ENCODE measurements at places on chromosomes 4 and X.

DNA sequence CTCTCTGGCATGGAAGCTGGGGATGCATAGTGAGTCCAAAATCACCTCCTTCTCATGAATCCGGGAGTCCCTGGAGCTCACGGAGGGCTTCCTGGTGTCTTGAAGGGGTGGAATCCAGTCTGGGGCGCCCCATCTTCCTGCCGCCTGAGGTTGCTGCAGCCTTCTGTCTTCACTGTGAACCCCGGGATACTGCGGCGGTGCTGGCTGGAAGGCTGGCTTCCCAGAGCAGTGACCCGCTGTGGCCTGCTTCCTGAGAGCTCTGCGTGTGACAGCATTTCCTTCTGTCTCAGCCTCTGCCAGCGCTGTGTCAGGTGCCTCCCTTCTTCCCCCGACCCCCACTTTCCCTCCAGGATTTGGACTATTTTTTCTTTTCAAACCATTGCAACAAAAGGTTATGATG lies 98.8 kb upstream of the STOX2 start:
- no peak for DNase-seq

- no peak for DNase-seq
Observed at GRCh38 chr4:40378619-40379018, 43.5 kb downstream of the CHRNA9 start.

DNA sequence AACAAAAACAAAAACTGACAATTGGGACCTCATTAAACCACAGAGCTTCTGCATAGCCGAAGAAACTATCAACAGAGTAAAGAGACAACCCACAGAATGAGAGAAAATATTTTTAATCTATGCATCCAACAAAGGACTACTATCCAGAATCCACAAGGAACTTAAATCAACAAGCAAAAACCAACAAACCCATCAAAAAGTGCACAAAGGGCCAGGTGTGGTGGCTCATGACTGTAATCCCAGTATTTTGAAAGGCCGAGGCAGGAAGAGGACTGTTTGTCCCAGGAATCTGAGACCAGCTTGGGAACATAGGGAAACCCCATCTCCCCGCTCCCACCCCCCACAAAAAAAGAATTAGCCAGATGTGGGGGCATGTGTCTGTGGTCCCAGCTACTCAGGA lies 10.7 kb downstream of the C4orf51 start:
- no peak for DNase-seq

GRCh38 chr4:10197952-10198351 lies 81.4 kb upstream of the WDR1 start:
- DNase-seq = no peak

- DNase-seq = no peak
Observed at GRCh38 chr4:1992468-1993168, 16.2 kb downstream of the NELFA start.

DNA sequence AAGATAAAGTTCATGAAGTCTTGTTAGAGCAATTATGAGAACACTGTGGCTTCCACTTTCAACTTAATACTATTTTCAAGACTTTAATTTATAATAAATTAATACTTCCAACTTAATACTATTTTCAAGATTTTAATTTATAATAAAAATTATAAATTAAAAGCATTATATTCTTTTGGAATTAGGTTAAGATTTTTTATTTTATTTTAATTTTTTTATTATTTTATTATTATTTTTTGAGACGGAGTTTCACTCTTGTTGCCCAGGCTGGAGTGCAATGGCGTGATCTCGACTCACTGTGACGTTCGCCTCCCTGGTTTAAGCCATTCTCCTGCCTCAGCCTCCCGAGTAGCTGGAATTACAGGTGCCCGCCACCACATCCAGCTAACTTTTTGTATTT lies 126.0 kb upstream of the GUCY1A1 start:
- no peak for DNase-seq

DNA sequence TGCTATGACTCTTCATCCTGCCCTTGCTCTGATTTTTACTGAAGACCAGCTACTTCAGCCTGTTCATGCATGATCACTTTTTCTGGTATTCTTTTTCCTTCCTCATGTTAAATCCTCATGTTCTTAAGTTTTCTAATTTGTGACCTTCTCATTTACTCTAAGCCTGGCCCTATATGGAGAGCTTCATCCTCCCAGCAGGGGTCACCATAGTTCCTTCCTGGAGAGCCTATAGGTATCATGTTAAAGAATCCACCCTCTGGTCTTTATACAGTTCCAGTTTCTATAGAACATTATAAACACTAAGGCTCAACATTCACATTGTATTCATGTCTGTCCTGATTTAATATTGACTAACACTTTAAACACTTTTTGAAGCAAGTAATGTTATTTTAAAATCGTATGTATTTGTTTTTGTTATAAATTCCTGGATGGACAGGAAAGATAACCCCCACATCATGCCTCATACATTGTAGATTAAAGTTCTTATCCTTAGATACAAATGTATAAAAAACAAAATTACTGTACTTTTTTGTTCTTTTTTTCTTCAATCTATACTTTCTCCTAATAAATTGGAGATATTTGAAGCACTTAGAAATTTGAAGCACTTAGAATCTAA lies 53.8 kb upstream of the OTUD4 start:
- DNase-seq = peak; percentile 67

GRCh38 chrX:19897091-19897490 lies 9.7 kb upstream of the SH3KBP1 start:
- no peak for DNase-seq

DNA sequence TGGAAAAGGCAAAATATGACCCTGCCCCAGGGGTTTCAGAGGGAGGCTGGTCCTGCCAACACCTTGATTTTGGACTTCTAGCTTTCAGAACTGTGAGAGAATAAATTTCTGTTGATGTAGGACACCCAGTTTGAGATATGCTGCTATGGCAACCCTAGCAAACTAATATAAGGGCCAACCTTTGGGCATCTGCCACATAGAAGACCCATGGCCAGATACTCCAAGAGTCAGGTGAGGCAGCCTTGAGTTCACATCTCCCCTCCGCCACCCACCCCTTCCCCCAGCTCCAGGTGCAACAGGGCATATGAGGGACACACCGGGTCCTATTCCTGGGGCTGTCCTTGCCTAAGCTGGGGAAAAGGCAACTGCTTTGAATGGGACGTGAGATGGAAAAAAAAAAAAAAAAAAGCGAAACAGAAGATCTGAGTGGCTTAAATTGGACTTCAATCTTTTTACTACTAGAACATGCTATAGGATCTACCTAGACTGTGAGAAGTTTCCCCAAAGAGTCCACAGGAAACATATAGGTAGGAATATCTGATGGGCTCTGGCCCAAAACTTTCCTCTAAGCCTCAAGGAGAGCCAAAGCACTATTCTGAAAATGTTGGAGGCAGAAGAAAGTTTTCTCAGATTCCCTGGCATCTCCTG lies 56.5 kb upstream of the PROM1 start:
- DNase-seq = no peak

DNA sequence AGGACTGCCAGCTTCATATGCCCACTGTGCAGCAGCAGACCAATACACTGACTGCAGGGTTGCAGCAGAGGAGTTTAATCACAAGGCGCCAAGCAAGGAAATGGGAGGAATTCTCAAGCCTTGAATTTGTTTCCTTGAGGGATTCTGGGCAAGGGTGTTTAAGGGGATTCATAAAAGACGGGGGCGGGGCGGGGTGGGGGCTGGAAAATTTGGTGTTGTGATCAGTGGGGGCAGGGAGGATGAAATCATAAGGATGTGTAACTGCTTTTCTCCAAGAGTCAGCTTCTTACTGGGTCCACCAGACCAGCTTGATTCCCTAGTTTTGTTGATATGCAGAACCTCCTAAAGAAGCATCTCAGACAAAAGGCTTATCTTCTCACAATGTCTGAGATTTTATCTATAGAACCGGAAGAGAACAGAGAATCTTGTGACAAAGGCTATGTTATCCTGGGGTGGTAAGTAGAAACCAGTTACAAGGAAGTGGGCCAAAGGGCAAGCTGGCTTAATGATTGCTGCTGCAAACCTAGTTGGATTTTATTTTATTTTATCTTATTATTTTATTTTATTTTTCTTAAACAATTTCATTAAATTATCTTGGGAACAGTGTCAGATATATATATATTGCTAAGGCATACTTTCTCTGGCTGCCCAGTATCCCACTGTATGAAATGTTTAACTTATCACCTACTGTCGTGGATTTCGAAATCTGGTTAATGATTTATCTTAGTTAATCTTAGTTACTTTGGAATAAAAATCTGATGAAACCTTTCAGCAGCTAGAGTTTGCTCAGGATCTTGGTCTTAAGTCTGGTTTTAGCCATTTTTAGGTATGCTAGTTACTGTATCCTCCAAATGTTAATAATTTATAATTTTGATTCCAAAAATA lies 276.4 kb downstream of the RPA4 start:
- peak; percentile 26 for DNase-seq

DNA sequence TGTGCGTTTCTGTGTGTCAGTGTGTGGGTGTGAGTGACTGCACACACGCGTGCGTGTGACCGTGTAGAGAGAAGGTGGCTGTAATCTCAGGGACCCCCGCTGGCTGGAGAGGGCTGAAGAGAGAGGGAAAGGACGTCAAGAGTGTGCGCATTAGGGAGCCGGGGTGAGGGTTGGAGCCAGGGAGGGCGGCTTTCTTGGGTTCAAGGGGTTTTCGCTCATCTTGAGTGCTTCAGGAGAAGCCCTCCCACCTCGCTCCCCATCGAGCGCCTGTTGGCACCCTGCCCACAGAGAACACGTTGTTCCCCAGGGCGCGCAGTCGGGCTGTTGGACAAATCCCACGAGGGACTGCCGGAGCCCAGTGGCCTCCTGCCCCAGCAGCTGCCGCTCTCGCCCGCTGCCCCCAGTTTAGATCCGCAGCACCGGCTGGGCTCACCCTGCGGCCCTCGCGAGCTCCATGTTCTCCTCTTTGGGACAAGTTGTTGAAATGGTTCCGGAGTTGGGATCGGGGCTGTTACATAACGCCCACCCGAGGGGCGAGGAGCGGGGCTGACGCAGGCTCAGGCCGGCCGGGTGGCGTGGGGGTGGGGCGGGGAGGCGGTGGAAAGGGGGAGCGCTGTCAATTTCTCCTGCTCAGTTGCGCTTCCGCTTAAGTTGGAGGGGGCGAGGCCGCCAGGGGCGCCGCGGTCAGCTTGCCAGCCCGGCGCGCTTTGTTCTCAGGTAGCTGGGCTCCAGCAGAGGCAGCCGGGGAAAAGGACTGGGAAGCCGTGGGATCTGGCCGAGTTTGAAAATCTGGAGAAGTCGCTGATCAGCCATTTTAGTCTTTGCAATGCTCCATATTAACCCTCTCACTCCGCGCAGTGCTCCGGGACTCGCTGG lies 1.6 kb downstream of the GRIA2 start:
- no peak for DNase-seq

DNA sequence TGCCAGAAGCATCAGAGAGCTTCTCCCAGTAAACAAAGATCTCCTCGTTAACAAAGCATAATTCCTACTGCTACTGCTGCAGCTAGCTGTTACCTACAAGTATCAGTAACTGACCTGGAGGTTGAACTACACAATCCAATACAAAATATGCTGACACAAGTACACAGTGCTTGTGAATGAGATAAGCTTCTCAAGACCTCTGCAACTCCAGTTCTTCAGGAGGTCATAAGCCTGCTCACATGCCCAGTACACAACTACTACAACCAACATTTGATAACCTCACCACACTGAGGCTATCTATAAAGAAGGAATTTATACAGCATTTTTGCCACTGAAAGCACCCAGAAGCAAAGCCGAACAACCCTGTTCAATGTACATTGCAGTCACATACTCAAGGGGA lies 66.7 kb upstream of the SMARCAD1 start:
- no peak for DNase-seq

GRCh38 chrX:39766085-39766726 lies 331.6 kb downstream of the BCOR start:
- peak; percentile 47 for DNase-seq

DNA sequence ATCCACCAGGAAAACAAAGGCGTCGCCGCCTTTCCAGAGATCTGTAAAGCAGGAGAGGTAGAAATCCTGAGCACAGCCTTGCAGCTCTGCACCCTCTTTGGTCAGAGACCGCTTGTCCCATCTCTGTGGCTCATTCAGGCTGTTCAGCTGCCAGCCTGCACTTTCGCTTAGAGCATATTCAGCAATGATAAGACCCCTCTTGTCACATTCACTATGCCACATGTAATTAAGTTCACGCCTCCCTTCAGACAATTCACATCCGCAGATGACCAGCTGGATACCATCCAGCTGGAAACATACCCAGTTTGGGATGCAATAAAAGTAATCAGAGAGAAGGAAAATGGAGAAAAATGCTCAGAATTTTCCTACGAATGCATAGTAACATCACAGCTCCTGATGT lies 335.4 kb downstream of the UNC5C start:
- no peak for DNase-seq

- DNase-seq = no peak
Observed at GRCh38 chr4:183430317-183430993, 14.0 kb upstream of the CDKN2AIP start.

DNA sequence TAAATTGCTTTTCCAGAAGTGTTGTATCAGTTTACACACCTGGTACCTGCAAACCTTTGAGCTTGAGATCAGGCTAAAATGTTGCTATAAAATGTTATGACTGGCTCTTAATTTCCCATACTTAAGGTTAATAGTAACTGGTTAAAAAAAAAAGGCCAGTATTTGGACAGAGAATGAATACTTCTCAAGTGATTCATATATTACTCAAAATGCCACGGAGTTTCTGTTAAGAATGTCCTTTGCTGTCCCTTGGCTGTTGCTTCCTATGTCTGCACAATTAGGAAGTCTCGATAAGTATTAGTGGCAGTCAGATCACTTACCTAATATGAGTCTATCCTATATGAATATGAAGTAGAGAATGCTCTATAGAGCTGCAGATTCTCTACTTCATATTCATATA lies 232.2 kb upstream of the IGFBP7 start:
- no peak for DNase-seq

DNA sequence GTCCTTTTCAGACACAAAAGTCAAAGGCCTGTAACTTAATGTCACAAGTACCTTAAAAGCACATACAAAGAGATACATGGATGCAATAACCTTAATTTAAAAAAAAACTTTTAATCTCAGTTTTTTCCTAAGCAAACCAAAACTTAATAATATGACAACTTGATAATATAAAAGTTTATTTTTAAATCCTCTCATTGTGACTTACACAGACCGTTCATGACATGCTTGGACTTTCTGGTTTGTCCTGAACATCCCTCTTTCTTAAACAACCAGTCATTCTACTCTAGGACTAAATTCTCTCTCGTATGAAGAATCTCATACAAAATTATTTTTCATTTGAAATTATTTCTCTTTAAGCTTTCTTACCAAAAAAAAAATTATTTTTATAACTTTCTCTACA lies 43.1 kb upstream of the CYP2U1 start:
- no peak for DNase-seq

- DNase-seq = no peak
Observed at GRCh38 chr4:71855944-71856343, 72.1 kb upstream of the GC start.

DNA sequence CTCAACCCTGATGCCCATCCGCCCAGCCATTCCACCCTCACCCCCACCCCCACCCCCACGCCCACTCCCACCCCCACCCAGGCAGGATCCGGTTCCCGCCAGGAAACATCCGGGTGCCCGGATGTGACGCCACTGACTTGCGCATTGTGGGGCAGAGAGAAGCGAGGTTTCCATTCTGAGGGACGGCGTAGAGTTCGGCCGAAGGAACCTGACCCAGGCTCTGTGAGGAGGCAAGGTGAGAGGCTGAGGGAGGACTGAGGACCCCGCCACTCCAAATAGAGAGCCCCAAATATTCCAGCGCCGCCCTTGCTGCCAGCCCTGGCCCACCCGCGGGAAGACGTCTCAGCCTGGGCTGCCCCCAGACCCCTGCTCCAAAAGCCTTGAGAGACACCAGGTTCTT lies at the start of gene MAGEA1:
MAGEA1 (plus strand) TSS at position 154 of the 400 bp plus-strand sequence. CDS start 3,106 bp downstream, outside the sequence.
- no peak for DNase-seq

Measured in Caco-2 (cell line).